ENCODE measurements at places on chromosomes 13 and 19. TPM values are rescaled to one million over a fixed set of nuclear protein-coding genes. Genes with fewer than 3 reads are reported as not detected.

DNA sequence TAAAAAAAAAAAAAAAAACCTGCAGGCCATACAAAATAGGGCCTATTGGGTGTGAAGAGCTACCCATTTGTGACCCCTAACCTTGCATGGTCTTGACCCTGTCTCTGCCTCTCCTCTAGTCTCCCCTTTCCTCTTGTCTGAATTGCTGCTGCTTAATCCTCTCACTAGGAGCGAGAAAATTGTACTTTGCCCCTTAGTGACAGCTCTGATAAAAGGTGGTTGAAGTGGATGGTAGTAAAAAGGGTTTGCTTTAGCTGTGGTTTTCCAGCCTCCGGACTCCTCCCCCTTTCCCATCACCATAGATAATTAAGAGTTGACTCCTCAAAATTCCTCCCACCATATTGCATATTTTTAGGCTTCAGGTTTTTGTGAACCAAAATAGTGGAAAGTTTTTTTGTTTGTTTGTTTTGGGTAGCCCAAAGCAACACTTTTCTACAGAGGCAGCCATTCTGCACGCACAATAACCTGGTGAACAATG is 23.5 kb downstream of the ACTN4 start:
- no peak for DNase-seq

DNA sequence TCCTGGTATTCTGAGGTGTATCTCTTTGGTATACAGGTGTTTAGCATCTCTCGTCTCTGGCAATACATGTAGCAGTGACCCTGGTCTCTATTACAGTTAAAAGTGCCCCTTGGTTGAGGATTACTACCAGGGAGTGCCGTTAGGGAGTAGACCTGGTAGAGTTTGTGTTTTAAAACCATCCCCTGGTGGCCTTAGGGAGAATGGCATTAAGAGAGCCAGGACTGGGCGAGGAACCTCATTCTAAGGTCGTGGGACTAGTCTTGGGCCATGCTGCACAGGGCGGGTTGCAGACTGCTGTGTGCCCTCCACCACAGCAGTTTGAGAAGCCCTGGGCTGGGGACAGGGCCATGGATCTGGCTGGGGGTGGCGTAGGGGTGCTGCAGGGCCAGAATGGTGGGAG is 35.0 kb downstream of the B3GLCT start:
- no peak for DNase-seq

- no peak for DNase-seq
These were observed 177.8 kb downstream of the PAN3 start for GRCh38 chr13:28316129-28316528.

The TSHZ3 gene
- total RNA-seq = 5.7 TPM

The KLK14 gene
- total RNA-seq = not detected

DNA sequence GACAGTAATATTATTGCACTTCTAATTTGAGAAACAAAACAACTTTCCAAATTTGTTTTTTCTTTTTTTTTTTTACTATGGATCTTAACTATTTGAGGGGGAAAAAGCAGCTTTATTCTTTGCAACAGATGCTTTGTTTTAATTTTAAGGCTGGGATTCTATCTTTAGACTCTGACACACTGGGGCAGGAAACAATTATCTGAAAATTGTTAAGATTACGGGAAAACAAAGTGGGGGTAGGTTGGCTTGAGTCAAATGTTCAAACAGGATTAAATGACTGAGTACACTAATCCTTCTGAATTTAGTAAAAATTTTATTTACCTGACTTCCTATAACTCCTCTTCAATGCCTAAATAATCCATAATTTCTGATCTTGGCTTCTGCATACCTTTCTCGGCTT is 543.2 kb downstream of the SLITRK6 start:
- peak; percentile 3 for DNase-seq

DNA sequence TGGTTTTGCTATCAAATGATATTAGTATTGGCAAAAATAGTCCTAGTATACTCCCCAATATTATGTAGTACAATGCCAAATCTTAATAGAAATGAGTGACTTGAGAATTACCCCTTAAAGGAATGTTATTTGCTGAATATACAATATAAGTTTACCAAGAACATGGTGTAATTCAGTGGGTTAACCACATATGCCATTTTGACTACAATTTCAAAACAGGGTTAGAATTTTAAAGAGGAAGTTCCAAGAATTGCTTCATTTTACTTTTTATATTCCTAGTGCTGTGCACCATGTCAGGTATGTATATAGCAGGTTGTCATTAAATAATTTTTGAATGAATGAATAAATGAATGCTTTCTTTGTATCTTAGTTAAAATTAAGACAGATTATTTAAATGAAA is 66.3 kb downstream of the LMO7 start:
- DNase-seq = no peak

The FFAR2 gene
- total RNA-seq = not detected

GRCh38 chr13:102757006-102757405 is 16.6 kb downstream of the TEX30 start:
- no peak for DNase-seq

- DNase-seq = peak; percentile 34
These were observed 5.4 kb upstream of the JSRP1 start for GRCh38 chr19:2261438-2262172.

- DNase-seq = no peak
These were observed 9.4 kb upstream of the FAM124A start for GRCh38 chr13:51212758-51213157.

DNA sequence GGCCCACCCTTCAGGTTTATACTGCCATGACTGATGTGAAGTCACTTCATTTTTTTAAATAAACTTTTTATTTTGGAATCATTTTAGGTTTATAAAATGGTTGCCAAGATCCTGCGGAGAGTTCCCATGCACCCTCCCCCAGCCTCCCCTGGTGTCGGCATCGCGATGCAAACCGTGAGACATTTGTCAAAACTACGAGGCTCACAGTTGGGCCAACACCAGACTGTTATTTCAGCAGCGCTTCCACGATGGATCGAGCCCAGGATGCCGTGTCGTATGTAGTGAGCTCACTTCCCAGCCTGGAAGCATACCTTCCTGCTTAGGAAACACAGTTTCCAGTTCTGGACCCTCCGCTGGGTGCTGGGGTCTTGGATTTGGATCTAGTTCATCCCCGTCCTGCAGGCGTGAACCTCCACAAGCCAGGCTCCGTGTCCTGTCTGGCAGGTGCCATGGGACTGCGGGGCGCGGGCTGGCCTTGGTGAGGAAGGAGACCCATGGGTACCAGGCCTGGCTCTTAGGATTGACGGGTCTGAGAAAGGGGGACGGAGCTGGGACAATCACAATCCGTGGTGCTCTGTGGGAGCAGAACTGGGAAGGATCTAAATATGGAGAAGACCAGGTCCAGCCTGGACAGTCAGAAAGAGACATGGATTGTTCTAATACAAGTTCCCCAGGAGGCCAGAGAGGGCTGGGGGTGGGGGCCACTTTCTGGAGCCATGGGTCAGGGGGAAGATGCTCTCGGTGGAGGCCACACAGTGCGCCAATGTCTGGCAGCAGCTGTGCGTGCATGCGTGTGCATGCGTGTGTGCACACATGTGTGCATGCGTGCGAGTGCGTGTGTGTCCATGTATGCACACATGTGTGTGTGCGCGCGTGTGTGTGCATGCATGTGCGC is 2.4 kb upstream of the SBK2 start:
- DNase-seq = no peak

- DNase-seq = no peak
These were observed 332.1 kb downstream of the LMO7 start for GRCh38 chr13:75968103-75968838.

The VSTM1 gene
- total RNA-seq = not detected

GRCh38 chr13:37366044-37366770 is 232.4 kb downstream of the POSTN start:
- no peak for DNase-seq

GRCh38 chr13:27954406-27954851 is 14.7 kb downstream of the CDX2 start:
- no peak for DNase-seq

The CRB3 gene
- not detected for total RNA-seq

GRCh38 chr13:99250982-99251825 is 7.0 kb downstream of the GPR18 start:
- no peak for DNase-seq

DNA sequence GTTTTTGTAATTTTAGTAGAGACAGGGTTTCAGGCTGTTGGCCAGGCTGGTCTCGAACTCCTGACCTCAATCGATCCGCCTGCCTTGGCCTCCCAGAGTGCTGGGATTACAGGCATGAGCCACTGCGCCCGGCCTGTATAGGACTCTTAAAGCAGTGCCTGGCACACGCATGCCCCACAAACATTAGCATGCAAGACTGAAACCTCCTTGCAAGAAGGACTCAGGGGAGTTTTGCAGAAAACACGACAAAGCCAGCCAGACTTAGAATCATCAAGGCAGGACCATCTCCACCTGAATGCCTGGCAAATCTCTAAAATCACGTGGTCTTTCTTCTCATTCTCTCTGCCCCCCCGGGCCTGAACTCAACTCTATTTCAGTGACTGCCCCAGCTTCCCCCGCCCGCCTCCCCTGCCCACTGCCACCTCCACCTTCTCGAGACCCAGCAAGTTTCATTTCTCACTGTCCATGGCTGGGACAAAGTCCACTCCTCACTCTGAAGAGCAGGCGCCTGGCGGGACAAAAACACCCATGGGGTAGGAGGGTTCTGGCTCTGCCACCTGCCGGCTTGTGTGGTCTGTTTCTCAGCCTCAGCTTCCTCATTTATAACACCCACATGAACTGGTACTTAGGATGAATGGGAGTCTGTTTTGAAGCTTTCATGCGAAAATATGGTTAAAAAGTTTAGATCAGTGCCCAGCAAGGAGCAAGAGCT is 2.4 kb downstream of the TICAM1 start:
- no peak for DNase-seq

The CYP2S1 gene
- not detected for total RNA-seq

DNA sequence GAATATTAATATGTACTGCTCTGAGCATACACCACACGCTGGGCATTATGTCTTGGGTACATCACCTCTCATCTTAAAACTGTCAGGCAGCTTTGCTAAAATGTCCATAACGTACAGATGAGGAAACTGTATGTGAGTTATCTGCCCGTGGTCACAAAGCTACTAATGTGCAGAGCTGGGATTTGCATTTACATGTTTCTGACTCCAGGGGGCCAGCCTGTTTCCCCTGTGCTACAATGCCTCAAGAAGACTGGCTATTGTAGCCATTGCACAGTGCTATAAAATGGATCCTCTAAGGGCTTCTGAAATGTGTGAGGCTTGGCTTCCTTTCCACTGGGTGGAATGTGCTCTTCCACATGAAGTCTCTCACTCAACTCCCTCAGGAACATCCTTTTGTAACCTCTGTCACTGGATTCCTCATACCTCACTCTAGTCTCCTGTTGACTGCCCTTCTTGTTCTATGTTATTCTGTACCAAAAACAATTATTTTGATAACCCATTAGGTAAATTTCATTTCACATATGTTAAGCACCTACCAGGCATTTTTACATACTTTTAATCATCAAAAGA is 95.6 kb upstream of the HTR2A start:
- peak; percentile 11 for DNase-seq

- peak; percentile 5 for DNase-seq
These were observed 449.5 kb downstream of the LIG4 start for GRCh38 chr13:107765724-107766401.

GRCh38 chr13:31996601-31997000 is 35.0 kb upstream of the FRY start:
- DNase-seq = no peak

The KIR2DL1 gene
- not detected for total RNA-seq

- no peak for DNase-seq
These were observed 49.2 kb downstream of the STOML3 start for GRCh38 chr13:38941353-38941945.

The C5AR2 gene
- total RNA-seq = 0.63 TPM

The SBK2 gene
- total RNA-seq = not detected

The DOCK6 gene
- 13.6 TPM for total RNA-seq

The LGALS14 gene
- total RNA-seq = not detected

DNA sequence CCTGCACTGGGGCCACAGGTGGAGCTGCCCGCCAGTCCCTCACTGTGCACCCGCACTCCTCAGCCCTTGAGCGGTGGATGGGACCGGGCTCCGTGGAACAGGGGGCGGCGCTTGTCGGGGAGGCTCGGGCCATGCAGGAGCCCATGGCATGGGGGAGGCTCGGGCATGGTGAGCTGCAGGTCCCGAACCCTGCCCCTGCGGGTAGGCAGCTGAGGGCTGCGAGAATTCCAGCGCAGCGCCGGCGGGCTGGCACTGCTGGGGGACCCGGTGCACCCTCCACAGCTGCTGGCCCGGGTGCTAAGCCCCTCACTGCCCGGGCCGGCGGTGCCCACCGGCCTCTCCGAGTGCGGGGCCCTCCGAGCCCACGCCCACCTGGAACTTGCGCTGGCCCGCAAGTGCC is 877.5 kb upstream of the PCDH9 start:
- no peak for DNase-seq

The LRP3 gene
- 15.0 TPM for total RNA-seq

GRCh38 chr13:33697926-33698325 is 120.0 kb upstream of the RFC3 start:
- no peak for DNase-seq

DNA sequence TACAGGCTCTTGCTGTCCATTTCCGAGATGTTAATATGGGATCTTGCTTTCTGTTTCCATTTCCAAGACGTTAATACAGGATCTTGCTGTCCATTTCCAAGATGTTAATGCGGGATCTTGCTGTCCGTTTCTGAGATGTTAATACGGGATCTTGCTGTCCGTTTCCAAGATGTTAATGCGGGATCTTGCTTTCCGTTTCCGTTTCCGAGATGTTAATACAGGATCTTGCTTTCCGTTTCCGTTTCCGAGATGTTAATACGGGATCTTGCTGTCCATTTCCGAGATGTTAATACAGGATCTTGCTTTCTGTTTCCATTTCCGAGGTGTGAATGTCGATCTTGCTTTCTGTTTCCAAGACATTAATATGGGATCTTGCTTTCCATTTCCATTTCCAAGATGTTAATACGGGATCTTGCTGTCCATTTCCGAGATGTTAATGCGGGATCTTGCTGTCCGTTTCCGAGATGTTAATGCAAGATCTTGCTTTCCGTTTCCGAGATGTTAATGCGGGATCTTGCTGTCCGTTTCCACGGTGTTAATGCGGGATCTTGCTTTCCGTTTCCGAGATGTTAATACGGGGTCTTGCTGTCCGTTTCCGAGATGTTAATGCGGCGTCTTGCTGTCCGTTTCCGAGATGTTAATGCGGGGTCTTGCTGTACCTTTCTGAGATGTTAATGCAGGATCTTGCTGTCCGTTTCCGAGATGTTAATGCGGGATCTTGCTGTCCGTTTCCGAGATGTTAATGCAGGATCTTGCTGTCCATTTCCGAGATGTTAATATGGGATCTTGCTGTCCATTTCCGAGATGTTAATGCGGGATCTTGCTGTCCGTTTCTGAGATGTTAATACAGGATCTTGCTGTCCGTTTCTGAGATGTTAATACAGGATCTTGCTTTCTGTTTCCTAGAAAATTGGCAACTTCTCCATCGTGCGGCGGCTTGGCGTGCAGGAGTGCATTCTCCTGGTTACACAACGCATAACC is 38.3 kb downstream of the PEX11G start:
- DNase-seq = peak; percentile 51
